ENCODE measurements at places on chromosomes 5 and 9. TPM values are rescaled to one million over a fixed set of nuclear protein-coding genes. Genes with fewer than 3 reads are reported as not detected.
A peak's percentile ranks its signal among the peaks of the same experiment; 100 is the strongest.

DNA sequence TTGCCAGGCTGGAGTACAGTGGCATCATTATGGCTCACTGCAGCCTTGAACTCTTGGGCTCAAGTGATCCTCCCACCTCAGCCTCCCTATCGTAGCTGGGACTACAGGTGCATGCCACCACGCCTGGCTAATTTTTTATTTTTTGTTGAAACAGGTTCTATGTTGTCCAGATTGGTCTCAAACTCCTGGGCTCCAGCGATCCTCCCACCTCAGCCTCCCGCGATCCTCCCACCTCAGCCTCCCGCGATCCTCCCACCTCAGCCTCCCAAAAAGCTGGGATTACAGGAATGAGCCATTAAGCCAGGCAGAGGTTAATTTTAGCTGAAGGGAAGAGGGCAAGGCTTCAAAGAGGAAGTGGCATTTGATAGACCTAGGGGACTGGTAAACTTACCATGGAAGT is 32.8 kb upstream of the CCNB1 start:
- DNase-seq = no peak

GRCh38 chr5:117731446-117731845 is 1156.8 kb upstream of the SEMA6A start:
- DNase-seq = no peak

GRCh38 chr9:125513668-125514413 is 193.2 kb downstream of the MAPKAP1 start:
- DNase-seq = peak; percentile 18

NR6A1 gene
- total RNA-seq = 0.58 TPM

DNA sequence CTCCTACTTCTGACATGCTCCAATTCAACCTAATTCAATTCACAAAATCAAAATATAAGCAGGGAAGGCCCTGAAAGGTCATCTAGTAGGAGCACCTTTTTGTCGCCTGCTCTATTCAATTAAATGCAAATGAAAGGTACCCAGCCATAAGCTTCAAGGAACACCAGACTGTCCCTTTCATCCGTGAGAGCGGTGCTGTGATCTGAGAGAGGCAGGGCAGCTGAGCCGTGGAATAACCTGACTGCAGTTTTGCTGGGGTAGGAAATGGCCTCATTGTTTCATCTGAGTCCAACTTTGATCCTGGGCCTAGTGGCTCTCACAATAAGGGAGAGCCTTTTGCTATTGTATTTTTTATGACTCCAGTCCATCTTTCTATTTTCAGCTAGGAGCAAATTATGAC is 39.8 kb upstream of the GLRA1 start:
- DNase-seq = no peak

- no peak for DNase-seq
Observed at GRCh38 chr9:105968811-105969466, 274.6 kb downstream of the TMEM38B start.

DNA sequence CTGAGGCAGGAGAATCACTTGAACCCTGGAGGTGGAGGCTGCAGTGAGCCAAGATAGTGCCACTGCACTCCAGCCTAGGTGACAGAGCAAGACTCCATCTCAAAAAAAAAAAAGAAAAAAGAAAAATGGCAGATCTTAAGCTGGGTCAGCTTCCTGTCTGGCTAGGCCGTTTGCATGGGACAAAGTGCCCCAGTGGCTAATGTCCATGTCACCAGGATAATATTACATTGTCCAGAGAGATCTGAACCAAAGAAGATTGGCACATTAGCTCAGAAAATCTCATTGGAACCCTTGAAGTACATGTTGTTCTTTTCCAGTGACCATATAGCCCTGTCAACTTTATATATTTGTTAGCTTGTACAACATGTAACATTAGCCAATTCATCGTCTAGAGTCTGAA is 59.2 kb upstream of the DAB2IP start:
- DNase-seq = no peak

- DNase-seq = no peak
Observed at GRCh38 chr9:18067548-18068120, 406.3 kb upstream of the ADAMTSL1 start.

IGFBPL1 gene
- not detected for total RNA-seq

DNA sequence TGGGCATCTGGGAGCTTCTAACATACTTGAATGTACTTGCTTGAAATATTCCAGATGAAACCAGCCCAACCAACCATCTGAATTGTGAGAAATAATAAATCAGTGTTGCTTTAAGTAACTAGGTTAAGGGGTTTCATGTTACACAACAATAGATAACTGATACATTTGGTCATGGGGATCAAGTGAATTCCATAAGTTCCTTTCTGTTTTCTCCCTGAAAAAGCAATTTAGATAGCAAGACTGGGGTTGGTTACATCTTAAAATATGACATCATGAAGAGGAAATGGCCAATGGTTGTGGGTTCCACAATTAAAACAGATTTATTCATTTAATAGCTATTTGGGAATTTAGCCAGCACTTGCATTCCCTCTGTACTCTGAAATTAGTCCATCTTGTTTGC is 559.7 kb downstream of the TLR4 start:
- DNase-seq = no peak

SLC4A9 gene
- total RNA-seq = 0.41 TPM

IL7R gene
- total RNA-seq = 309 TPM

SLC6A19 gene
- not detected for total RNA-seq

- DNase-seq = no peak
Observed at GRCh38 chr5:124512952-124513632, 233.3 kb downstream of the ZNF608 start.

DNA sequence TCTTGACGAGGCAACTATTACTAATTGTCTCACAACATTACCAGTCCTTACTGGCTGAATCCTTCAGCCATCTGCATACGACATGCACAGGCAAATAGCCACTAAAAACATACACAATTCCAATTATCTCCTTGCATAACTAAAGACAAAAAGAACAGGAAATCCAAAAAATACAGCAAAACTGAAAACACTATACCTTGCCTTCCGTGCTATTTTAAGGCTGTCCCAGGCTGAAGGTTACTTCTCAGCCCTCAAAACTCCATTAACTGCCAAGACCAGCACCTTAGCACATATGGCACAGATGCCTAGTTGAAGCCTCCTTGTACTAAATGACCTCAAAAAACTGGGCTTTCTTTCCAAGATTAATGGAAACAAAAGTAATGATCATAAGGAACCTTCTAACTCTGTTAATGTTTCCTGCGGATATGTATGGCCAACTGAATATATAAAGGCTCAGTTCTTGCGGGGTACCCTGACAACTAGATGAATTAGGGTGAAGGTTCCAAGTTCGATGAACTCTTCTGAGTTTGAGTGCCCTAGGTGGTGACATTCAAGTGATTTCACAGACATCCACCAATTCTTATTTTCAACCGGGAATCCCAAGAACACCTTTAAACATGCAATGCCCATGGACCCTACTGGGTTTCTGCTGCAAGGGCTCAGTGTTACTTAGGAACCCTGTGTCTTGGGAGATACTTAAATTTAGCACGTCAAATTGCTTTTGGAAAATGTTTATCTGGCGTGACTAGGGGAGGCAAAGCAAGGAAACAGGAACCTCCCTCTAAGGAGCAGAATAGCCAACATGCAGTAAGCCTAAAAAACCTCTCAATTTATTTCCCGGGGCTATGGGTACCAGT is 455.3 kb downstream of the RAB3C start:
- no peak for DNase-seq

CNTLN gene
- 0.75 TPM for total RNA-seq

GRCh38 chr5:172111852-172112225 is 76.2 kb downstream of the STK10 start:
- DNase-seq = no peak

PHF24 gene
- 0.06 TPM for total RNA-seq

- DNase-seq = no peak
Observed at GRCh38 chr9:98944734-98945074, 997 bp downstream of the COL15A1 start.

DNA sequence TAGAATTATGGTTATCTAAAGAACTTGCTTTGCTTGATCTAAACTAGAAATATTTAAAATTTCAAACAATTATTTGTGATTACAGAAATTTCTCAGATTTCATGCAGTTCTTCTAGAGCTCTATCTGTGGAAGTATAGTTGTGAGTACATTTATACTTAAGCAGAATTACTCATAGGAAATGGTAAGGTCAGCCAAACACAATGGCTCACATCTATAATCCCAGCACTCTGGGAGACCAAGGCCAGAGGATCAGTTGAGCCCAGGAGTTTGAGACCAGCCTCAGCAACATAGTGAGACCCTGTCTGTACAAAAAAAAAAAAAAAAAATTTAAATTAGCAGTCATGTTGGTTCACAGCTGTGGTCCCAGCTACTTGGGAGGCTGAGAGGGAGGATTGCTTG is 71.0 kb downstream of the INVS start:
- DNase-seq = no peak

NPR3 gene
- not detected for total RNA-seq

DNA sequence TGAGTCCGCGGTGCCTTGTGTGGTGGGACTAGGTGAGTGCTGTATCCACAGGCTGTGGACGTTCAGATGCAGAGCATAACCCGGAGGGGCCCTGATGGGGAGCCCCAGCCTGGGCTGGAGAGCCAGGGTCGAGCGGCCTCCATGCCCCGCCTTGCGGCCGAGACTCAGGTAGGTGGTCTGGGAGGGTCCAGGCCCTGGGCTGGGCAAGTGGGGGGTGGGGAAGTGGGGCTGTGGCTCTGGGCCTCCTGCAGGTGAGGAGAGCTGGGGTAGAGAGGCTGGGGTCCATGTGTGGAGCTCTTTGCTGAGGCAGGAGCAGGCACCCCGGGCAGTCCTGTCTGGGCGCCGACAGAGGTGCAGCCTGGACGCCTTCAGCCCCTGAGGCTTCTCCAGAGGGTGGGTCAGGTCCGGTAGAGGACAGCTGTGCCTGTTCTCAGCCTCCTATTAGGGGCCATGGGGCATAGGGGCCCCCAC is 241.1 kb downstream of the CACNA1B start:
- no peak for DNase-seq

PCDHA4 gene
- not detected for total RNA-seq

DNA sequence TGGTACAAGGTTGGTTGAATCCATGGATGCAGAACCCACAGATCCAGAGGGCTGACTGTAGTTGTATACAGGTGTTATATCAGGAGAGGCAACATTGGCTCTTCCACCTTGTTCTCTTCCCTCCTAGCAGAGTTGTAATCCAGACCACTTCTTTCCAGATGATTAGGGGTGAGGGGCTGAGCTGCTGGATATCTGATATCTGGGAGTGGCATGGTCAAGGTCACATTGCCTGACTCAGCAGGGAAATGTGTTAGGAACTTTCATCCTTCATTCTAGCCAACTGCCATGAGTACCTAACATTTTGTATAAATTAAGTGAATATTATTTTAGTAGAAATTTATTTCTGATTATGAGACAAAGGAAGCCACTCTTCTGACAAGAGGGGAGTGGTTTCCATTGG is 7.3 kb downstream of the DAPK1 start:
- DNase-seq = no peak

All from activated naive CD4-positive, alpha-beta T cell treated with anti-CD3 and anti-CD28 coated beads, Interleukin-2, amount 50 U/mL, for 72 hours (primary cell).